ENCODE measurements at places on chromosomes 16 and 17.

GRCh38 chr17:31696703-31697325 is 162.2 kb downstream of the COPRS start:
- no peak for DNase-seq

GRCh38 chr17:47324224-47325020 is 667 bp downstream of the EFCAB13 start:
- peak; percentile 22 for DNase-seq

DNA sequence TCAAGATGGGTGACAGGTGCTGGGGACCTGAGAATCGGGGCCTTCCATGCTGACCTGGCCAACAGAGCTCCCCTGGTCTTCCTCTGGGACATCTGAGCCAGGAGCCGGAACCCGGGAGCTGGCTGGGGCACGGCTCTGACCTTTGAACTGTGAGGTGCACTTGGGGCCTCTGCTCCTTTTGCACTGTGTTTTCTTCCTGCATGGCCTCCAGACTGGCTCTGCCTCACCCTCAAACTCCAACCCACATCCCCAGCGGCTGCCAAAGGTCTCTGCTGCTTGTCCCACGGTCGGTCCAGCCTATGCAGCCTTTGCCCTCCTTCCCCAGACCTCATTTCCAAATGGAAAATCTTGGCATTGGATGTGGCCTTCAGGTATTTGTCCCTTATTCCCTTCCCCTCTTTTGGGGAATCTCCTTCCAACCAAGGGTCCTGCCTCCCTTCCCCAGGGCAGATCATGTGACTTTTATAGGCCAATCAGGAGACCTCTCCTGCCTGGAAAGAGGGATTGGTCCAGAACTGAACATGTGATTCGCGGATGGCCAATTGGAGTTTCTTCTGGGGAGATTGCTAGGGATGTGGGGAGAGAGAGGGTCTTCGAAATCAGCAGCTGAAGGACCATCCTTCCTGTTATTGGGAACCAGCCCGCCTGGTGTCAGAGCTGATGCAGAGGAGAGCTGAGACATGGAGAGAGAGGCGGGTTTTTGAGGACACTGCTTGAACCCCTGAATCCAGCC is 117.9 kb downstream of the CYLD start:
- DNase-seq, result no peak

- no peak for DNase-seq
Observed at GRCh38 chr16:1182950-1183907, 30.3 kb downstream of the CACNA1H start.

- no peak for DNase-seq
Observed at GRCh38 chr17:33924104-33924503, 331.0 kb upstream of the CCL2 start.

DNA sequence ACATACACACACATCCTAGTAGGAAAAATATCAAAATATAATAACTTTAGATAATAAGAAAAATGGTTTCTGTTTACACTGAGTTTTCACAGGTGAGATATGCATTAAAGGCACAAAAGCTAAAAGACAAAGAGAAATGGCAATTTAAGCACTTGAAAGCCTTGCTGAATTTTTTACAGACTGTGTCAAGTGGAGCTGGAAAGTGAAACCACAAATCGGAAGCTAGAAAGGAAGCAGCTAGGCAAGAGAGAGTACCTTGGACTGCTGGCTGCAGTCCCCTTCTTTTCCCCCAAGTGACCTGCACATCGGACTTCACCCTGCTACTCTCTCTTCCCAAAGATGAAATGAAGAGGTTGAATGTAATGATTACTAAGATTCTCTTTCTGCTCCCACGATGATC is 135.1 kb downstream of the CDH13 start:
- no peak for DNase-seq

DNA sequence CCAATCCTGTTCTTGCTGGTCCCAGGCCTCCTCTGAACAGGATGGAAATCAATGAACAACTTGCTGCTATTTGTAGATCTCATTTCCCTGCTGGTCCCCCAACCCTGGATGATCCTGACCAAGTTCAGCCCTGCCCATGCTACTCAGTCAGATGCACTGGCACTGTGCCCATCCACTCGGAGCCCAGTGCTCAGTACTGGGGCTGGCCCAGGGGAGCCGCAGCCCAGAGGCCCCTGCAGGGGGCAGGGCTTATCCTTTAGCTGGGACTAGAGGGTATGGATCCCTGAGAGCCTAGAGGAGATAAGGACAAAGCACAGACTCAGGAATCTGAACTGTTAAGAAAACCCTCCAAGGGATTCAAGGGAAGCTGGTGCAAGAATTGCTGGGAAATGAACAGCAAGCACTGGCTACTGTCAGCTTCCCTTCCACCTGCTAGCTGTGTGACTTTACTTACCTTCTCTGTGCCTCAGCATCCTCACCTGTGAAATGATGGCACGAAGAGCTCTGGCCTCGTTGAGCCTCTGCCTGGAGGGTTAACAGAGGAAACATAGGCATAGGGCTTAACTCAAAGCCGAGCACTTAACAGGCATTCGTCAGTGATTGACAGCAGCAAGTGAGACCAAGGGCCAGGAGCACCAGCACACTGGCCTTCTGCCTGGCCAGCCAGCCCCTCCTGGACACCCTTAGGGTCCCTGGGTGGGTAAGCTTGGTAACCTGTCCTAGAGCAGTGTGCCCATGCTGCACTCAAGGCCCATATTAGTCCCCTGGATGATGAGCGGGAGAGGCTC is 29.8 kb upstream of the C1QL1 start:
- no peak for DNase-seq

- DNase-seq, result peak; percentile 36
Observed at GRCh38 chr16:68275611-68276191, 11.4 kb downstream of the SLC7A6 start.

DNA sequence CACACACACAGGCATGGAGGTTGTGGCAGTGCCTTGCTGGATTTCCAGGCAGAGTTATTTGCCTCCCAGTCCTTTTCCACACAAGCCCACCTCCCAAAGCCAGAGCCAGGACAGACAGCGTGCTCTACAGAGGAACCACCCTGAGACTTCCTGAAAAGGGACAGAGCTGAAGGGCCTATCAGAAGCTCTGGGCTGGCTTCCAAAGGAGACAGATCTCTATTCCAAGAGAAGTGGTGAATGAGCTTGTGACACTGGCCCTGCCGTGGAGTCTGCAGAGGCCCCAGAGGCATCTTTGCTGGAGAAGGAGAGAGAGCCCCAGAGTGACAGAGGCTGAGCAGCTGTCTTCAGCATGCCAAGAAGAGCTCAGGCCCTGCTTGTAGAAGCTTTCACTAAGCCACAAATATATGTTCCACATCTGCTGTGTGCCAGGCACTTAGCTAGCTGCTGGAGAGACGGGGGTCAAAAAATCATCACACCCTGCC is 8.3 kb upstream of the LPCAT2 start:
- DNase-seq, result no peak

- no peak for DNase-seq
Observed at GRCh38 chr16:87701078-87701460, 64.7 kb downstream of the KLHDC4 start.

DNA sequence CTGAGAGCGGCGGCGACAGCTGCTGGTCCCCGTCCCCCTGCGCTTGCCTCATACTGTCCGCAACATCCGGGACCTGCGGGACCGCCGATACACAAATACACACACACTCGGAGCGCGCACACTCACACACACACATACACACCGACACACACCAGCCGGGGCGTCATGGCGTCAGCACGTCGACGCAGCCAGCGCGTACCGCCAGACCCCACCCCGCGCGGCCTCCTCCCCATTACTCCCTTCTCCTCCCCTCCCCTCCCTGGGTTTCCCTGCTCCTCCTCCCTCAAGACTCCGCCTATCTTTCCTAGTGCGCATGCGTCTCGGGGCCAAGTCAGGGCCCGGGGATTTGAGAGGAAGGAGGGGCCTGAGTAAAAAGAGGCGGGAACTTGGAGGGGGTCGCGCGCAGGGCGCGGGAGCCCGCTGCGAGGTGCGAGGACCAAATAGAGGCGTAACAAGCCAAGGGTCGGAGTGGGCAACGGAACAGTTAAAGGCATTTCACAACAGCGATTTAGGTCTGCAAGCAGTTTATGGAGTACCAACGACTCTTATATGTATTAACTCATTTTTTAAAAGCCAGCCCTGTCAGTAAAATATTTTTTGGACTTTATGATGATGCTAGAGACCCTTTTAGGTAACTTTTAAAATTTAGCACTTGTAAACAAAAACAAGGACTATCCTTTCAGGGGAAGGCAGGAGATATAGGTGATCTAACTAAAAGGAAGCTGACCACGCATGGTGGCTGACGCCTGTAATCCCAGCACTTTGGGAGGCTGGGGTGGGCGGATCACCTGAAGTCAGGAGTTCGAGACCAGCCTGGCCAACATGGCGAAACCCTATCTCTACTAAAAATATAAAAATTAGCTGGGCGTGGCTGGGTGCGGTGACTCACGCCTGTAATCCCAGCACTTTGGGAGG is at the start of gene SPOP:
Gene SPOP, minus strand, starts transcription at position 165 of the 915 bp plus-strand sequence. CDS start 55,287 bp downstream, outside the sequence.
- DNase-seq, result peak; percentile 99

GRCh38 chr17:14047591-14047990 is 21.7 kb upstream of the COX10 start:
- no peak for DNase-seq

GRCh38 chr16:48405907-48406306 is 20.7 kb upstream of the SIAH1 start:
- no peak for DNase-seq

DNA sequence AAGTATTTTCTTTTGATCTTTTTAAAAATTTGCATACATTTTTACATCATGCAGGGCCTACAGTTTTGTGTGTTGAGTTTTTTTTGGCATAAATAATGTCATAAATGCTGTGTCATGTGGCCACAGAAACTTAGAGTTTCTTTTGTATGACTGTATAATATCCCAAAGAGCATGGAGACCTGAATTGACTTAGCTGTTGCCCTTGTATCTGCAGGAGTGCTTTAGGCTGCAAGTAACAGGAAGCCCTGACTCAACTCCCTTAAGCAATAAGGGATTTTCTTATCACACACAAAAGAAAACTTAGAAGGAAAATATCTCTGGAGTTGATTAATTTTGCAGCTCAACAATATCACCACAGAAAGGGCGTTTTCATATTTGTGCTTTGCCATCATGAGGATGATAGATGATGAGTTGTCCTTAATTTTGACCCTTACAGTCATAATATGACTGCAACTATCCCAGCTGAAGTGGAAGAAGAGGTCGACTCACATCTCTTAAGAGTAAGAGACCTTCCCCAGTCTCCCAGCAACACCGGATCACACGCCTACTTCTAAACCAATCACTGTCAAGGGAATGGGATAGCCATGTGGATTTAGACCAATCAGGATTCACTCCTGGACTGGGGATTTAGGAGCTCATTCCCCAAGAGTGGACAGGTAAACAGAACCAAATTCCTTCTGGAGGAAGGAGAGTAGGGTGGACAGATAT is 138.9 kb downstream of the GSG1L start:
- no peak for DNase-seq
